ENCODE measurements at places on chromosomes 16 and 17.

DNA sequence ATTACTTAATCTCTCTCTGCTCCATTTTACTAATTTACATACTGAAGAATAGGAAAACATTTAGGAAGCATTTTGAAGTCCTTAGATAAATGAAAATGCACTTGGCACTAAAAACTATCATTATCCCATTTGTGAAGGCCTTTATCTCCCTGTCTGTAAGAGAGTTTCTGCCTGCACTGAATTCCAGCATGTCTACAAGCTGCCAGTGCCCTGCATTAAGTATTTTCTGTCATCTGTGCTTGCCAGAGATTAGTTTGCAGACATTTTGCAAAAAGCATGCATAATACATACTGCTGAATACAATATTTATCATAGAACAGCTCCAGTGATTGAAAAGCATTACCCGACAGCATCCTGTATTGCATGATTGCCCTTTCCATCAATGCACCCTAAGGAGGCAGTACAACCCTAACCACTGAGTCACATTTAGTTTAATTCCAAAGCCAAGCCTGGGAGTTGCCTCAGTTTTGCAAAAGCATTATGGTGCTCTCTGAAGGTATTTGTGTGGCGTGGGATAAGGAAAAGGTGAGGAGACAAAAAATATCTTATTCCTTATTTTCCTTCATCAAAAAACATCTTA lies 280.2 kb upstream of the TOM1L1 start:
- no peak for DNase-seq

DNA sequence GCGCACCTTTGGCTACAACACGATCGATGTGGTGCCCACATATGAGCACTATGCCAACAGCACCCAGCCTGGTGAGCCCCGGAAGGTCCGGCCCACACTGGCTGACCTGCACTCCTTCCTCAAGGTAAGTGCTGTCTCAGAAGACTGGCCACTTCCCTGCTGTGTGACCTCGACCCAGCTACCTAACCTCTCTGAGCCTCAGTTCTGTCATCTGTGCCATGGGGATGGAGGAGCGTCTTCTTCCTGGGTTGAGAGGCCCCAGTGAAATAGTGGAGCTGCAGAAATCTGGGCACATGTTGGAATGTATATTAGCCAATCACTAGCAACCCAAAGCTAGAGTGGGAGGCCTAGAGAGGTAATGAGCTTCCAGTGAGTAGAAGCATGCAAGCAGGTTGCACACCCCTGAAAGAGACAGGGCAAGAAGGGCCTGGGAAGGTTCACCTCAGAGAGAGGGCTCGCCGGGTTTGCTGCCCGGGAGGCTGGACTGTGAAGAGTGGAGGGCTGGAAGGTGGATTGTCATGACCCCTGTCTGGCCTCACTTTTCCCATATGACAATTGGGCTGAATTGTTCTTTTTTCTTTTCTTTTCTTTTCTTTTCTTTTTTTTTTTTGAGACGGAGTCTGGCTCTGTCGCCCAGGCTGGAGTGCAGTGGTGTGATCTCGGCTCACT lies 521 bp downstream of the SLC12A3 start:
- DNase-seq = no peak

- DNase-seq = peak; percentile 86
These were observed 4.6 kb downstream of the UNC119 start for GRCh38 chr17:28547623-28548416.

DNA sequence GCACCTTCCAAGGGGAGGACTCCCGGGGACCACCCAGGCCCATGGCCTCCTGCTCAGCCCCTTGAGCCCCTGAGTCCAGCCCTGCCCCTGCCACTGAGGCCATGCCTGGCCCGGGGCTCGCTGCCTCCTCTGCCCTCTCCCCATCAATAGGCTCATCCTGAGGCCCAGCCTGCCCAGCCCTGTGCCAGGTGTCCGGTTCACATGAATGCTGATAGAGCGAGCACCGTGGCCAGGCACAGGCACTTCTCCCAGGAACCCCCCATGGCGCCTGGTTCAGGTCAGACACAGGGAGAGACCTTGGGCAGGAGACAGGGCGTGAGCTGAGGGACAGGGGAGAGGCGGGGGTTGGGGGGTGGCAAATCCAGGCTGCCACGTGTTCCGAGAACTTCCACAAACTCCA lies 2.8 kb upstream of the PVALEF start:
- DNase-seq = no peak

- DNase-seq = peak; percentile 78
These were observed 12.9 kb downstream of the TRPV2 start for GRCh38 chr17:16428098-16428882.

DNA sequence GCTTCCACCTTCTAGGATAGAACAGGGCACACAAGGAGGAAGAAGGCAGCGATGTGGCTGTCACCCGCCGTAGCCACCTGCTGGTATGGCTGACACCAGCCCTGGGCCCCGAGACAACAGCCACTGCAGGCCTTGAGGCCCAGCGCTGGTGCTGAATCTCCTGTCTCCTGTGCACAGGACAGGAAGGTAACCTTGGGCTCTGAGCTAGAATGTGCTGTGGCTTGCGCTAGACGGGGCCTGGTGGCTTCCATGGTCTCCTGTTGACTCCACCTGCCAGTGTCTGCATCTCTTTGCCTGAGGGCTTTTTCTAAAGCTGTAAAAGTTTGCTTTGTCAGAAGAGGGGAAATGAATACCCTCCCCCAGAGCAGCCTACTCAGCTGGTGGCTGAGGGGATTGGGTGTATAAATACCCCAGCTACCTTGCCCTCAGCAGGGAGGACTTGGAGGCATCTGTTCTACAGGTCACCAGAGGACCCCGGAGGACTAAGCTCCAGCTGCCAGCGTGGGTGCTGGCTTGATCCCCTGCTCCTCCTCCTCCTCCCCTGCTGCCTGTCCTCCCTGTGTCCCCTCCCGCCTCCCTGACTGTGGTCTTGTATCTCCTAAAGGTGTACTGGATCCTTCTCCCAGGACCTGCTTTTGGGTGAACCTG lies 76.1 kb upstream of the SDK2 start:
- no peak for DNase-seq

DNA sequence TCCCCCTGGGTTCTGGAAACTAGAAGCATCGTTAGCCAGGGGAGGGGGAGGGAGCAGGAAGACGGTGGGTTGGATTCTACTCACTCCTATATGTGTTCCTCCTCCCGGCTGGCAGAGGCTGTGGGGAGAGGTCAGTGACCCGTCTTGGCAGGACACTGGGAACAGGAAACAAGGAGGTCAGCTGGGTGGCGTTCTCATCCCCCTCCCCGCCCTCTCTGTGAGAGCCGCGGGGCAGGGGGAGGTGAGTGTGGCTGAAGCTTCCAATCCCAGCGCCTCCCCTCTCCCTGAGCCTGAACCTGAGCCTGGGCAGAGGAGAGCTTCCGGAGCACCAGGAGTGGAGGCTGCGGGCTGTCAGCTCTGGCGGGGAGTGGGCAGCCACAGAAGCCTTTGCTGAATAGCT lies 12.5 kb downstream of the GPRC5C start:
- DNase-seq = no peak

DNA sequence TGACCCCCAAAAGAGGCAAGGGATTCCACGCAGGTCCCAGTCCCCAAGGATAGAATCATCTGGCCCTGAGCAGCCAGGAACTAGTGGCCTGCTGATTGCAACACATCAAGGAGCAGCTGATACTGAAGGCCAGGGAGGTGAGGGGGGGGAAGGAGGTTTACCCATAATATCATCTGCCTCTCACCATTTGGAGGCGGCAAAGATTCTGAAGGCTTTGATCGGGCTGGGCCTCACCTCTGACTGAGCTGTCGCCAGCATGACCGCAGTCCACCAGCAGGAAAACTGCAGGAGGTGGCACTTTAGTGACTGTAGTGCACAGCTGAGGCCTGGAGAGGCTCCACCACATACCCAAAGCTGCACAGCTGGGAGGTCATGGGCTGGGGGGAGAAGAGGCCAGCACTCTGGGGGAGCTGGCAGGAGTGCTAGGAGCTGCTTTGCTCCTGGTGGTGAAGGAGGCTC lies 20.5 kb upstream of the ITGA3 start:
- DNase-seq = no peak

GRCh38 chr17:28256881-28257280 lies 62.1 kb upstream of the TMEM97 start:
- no peak for DNase-seq

DNA sequence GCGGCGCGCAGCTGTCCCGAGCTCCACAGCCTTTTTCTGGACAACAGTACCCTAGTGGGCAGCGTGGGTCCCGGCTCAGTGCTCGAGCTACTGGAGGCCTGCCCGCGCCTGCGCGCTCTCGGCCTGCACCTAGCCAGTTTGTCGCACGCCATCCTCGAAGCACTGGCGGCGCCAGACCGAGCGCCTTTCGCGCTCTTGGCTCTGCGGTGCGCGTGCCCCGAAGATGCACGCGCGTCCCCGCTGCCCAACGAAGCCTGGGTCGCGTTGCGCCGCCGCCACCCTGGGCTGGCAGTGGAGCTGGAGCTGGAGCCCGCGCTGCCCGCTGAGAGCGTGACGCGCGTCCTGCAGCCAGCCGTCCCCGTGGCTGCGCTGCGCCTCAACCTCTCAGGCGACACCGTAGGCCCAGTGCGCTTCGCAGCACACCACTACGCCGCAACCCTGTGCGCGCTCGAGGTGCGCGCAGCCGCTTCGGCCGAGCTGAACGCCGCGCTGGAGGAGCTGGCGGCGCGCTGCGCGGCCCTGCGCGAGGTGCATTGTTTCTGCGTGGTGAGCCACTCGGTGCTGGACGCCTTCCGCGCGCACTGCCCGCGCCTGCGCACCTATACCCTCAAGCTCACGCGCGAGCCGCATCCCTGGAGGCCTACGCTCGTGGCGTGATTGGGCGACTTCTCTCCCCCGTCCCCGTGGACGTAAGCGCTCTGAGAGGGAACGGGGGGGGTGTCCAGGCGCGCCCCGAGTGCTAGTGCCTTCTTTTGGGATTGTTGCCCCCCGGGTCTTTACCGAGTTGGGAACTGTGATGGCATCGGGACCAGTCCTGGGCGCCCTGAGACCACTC lies 1.2 kb upstream of the HSF4 start:
- DNase-seq = peak; percentile 69

DNA sequence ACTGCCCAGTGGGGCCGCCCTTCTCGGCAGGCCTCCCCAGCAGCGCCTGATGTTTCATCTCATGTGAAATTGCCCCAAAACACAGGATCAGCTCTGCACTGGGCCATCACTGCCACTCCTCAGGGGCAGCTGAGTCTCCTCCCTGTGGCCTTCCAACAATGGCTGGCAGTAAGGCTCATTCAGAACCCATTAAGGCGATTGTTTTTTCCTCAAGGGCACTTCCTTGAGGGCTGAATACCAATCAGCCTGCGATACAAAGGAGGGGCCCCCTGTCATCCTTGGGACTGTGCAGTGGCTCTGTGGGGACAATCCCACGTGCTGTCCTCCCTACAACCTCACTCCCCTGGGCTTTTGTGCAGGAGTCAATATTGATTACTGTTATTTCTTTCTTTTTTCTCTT lies 47.5 kb downstream of the XYLT1 start:
- DNase-seq = no peak

DNA sequence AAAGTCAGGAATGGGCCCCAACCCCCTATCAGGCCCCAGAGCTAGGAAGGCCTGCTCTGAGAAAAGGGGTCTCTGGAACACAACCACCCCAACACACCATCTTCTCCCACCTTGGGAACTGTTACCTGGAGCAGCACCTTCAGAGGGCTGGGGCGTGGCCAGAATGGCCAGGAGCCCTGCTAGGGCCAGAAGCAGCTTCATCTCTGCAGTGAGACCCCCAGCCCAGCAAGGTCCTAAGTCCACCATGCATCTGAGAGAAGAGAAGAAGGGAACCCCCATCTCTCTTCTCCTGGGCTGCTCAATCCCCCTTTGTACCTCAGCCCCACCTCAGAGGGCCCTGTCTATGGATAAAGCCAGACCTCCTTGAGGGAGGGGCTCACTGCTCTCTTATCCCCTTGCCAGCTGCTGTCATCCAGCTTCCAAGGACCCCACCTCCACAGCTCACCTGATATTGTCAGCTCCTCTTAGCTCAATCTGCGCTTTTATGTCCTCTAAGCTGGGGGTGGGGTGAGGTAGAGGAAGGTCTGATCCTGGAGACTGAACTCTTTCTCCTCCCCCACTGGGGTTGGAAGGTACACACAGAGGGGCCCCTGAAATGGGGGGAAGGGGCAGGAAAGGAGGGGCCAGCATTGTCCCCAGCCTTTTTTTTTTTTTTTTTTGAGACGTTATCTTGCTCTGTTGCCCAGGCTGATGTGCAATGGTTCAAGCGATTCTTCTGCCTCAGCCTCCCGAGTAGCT lies at the start of gene MPO:
Gene MPO, minus strand, starts transcription at position 456 of the 738 bp plus-strand sequence. Its CDS starts 177 bp downstream, at position 279.
- DNase-seq = no peak

- no peak for DNase-seq
These were observed 837 bp upstream of the PER1 start for GRCh38 chr17:8153031-8153451.

- DNase-seq = no peak
These were observed 369.1 kb downstream of the XYLT1 start for GRCh38 chr16:17101646-17102045.

Data from activated CD4-positive, alpha-beta T cell treated with anti-CD3 and anti-CD28 coated beads for 48 hours (primary cell).